Renal pelvis (tissue), 12 donors: ENCODE measurements at places on chromosomes 7 and 10. TPM values are rescaled to one million over a fixed set of nuclear protein-coding genes. Genes with fewer than 3 reads are reported as not detected.

The SLC18A3 gene
- polyA plus RNA-seq = not detected

The GRID2IP gene
- 1.3 TPM for polyA plus RNA-seq

The ACTL6B gene
- polyA plus RNA-seq = not detected

The SSC4D gene
- 7.4 TPM for polyA plus RNA-seq

The ACSM6 gene
- 0.30 TPM for polyA plus RNA-seq

The MALRD1 gene
- 2.3 TPM for polyA plus RNA-seq

The CD36 gene
- polyA plus RNA-seq = 33.6 TPM

The SRPK2 gene
- 47.4 TPM for polyA plus RNA-seq

The ADAM22 gene
- polyA plus RNA-seq = 14.0 TPM

The AKR1C8 gene
- 0.28 TPM for polyA plus RNA-seq

The TRPV5 gene
- 1.6 TPM for polyA plus RNA-seq

The ADAP1 gene
- 13.6 TPM for polyA plus RNA-seq

The MNX1 gene
- 0.04 TPM for polyA plus RNA-seq

The PNLIPRP2 gene
- not detected for polyA plus RNA-seq

The H2BK1 gene
- polyA plus RNA-seq = not detected

The DGKI gene
- polyA plus RNA-seq = 1.6 TPM

The SPDYE11 gene
- 1.2 TPM for polyA plus RNA-seq

The GDF2 gene
- not detected for polyA plus RNA-seq

The C10orf62 gene
- 1.3 TPM for polyA plus RNA-seq

The CNTNAP2 gene
- 28.4 TPM for polyA plus RNA-seq

The AKR1E2 gene
- polyA plus RNA-seq = 11.4 TPM

The LRRC17 gene
- 62.1 TPM for polyA plus RNA-seq

The RELN gene
- 7.1 TPM for polyA plus RNA-seq

The TUBB8 gene
- polyA plus RNA-seq = 1.6 TPM

The ZNF727 gene
- polyA plus RNA-seq = 0.14 TPM

The ARHGEF5 gene
- polyA plus RNA-seq = 34.9 TPM

The TEX47 gene
- not detected for polyA plus RNA-seq

The WNT8B gene
- 0.74 TPM for polyA plus RNA-seq

The NPY4R gene
- not detected for polyA plus RNA-seq

The TDRD1 gene
- polyA plus RNA-seq = not detected

The MYOZ1 gene
- 6.0 TPM for polyA plus RNA-seq

The NEUROD6 gene
- polyA plus RNA-seq = not detected

The RBM20 gene
- polyA plus RNA-seq = 8.1 TPM

The XPNPEP1 gene
- 87.5 TPM for polyA plus RNA-seq

The FKBP6 gene
- polyA plus RNA-seq = 0.56 TPM

The FXYD4 gene
- polyA plus RNA-seq = 0.49 TPM

The NUTM2E gene
- polyA plus RNA-seq = 0.23 TPM

The GJD4 gene
- 0.09 TPM for polyA plus RNA-seq

The TAS2R38 gene
- polyA plus RNA-seq = not detected

The FOXI2 gene
- polyA plus RNA-seq = 2.0 TPM

The LAMB1 gene
- 618 TPM for polyA plus RNA-seq

The HNRNPF gene
- polyA plus RNA-seq = 207 TPM

The CCL24 gene
- 0.93 TPM for polyA plus RNA-seq
